ENCODE measurements at places on chromosomes 1 and 21. TPM values are rescaled to one million over a fixed set of nuclear protein-coding genes. Genes with fewer than 3 reads are reported as not detected.

PLPPR5 gene
- not detected for total RNA-seq

CD48 gene
- 56.3 TPM for total RNA-seq

TOR1AIP2 gene
- total RNA-seq: 67.3 TPM

C1orf21 gene
- not detected for total RNA-seq

PALMD gene
- not detected for total RNA-seq

OR2L8 gene
- not detected for total RNA-seq

IL10 gene
- not detected for total RNA-seq

PLA2G4A gene
- total RNA-seq: not detected

KCNE1 gene
- total RNA-seq: not detected

SAMSN1 gene
- total RNA-seq: not detected

NTRK1 gene
- not detected for total RNA-seq

S100A12 gene
- total RNA-seq: not detected

UTS2 gene
- not detected for total RNA-seq

KCNE2 gene
- total RNA-seq: not detected

PAX7 gene
- total RNA-seq: 0.07 TPM

EXTL1 gene
- total RNA-seq: not detected

ADORA3 gene
- not detected for total RNA-seq

CLCNKA gene
- total RNA-seq: not detected

LPAR3 gene
- total RNA-seq: not detected

SLC35F3 gene
- not detected for total RNA-seq

LPGAT1 gene
- 53.3 TPM for total RNA-seq

BGLAP gene
- total RNA-seq: 0.48 TPM

CENPL gene
- 29.3 TPM for total RNA-seq

ZNF683 gene
- not detected for total RNA-seq

S1PR1 gene
- total RNA-seq: not detected
